ENCODE measurements at places on chromosomes 7 and 10.

DNA sequence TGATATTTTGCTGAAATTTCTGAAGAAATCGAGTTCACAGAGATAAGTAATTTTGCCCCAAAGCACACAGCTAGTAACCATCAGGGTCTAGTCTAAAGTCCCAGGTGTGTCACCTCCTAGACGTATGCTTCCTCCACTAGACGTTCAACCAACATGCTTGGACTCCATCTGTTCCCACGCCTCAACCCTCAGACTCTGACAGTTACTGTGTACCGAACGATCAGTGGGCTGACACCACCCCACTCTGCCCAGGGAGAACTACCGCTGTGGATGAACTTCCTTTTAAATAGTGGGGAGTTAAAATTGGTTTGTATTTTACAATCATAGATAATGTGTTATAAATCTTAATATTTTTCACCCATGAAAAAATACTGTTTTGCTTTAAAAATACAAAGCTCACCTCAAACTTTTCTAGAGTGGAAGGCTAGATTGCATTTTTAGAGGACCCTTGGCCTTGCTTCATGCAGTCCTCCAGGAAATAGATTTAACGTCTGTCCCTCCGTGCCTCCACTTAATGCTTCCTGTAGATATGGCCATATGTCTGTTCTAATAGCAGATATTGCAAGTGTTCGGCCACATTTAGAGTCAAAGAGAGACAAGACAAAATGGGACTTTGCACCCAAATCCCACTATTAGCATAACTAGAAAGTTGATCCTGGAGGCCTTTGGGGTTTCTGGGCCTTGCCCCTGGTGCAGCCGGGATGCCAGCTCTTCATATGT lies 91.4 kb upstream of the ZPBP start:
- ATAC-seq: no peak

DNA sequence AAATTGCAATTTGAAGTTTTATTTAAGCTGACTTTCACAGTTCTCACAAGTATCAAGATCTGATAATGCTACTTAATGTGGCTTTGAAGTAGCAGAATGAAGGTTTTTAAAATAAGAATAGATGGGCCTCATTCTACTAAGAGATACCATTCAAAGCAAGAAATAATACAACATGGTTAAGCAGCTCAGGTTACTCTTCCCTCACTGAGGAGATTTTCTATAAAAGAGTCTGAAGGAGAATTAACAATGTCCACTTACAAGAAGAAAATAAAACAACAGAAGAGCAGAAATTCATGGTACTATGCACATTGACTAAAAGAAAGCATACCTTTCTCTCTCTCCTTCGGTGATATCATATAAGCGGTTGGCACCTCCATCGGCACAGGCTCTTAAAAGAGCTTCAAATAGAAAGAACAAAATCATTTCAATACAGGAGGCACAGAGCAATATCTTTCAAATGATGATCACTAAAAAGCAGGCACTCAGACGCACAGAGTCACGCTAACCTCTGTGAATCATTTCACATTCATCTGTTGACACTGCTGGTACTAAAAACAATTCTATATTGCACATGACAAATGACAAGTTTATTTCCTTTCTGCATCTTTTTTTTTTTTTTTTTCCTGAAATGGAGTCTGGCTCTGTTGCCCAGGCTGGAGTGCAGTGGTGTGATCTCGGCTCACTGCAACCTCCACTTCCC lies 153.1 kb downstream of the TPK1 start:
- ATAC-seq: no peak

DNA sequence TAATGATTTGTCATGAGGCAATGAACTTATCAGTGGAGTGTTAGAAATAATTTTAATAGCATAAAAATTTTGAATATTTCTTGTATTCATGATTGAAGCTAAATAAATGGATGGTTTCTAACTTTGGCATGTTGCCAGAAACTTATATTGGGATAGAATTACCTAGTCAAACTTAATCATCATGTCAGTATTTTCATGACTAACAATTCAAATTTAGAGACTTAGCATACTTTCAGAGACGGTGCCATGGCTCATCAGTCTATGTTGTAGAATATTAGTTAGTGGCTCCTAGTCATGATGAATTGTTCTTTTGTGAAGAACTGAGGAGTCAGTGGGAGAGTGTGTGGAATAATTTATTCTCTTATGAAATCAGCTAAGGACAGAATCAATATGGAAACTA lies 599.6 kb upstream of the POT1 start:
- ATAC-seq: no peak

GRCh38 chr10:14625192-14625631 lies 149.5 kb downstream of the FAM107B start:
- no peak for ATAC-seq

GRCh38 chr7:25839084-25839769 lies 312.8 kb upstream of the NFE2L3 start:
- ATAC-seq: no peak

DNA sequence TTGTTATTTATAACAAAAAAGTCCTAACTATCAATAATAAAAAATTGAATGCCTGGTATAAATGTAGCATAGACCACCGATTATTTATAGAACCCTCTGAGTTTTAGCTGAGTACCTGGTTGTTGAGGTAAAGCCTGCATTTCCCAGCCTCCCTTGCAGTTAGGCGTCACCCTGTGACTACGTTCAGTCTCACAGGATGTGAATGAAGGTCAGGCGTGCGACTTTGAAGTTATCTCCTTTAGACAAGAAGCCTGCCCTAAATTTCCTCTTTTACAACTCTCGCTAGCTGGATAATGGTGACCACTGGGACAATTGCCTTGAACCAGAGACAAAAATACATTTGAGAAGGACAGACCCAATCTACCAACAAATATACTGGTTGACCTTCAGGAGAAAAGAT lies 67.5 kb upstream of the TES start:
- peak; percentile 32 for ATAC-seq

DNA sequence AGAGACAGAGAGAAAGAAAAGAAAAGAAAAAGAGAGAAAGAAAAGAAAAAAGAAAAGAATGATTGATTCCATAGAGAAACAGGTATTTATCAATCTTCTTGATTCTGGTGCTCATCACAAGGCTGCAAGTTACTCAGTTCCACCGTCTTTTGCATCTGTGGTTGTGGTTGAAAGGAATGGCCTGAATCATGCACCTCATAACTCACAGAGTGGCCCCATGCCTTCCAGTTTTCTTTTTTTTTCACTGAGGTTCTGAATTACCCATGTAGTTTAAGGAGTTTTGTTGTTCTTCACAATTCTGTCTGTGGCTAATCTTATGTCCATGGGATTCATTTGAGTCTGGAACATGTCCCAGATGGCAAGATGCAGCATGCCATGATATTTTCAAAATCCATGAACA lies 156.0 kb downstream of the ZNF33B start:
- no peak for ATAC-seq

GRCh38 chr7:117659531-117660011 lies 179.7 kb downstream of the CFTR start:
- ATAC-seq: no peak

GRCh38 chr10:56135828-56136227 lies 225.2 kb downstream of the ZWINT start:
- no peak for ATAC-seq

DNA sequence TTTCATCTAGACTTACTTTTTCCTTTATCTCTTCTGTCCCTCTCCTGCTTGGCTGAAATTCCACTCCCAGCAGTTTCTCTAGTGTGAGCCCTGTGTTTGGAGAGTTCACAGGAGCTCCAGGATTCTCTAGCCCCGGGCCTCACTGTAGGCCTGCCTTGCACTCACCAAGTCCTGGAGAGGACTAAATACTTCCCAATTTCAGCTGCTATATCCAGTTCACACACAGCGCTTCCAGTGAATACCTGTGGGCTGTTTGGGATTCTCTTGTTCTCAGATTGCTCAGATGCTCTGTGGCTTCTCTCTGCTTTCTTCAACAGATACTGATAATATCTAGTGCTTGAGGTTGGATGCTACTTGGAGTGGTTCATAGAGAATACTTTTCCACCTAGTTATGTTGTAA lies 46.0 kb downstream of the MINPP1 start:
- no peak for ATAC-seq

DNA sequence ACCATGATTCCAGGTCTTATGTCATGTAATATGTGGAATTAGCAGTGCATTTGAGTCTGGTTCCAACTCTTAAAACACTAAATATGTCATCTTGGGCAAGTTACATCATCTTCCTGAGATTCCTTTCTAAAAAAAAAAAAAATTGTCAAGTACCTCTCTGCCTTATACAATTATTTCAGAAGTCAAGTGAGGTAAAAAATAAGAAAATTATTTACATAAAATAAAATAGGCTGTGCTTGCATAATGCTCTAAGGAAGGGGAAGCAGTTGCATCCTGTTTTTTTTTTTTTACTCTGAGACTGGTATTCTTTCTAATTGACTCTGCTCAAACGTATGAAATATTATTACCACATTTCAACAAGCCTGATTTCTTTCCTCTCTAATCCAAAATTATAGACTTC lies 55.1 kb upstream of the SEMA3A start:
- ATAC-seq: no peak

- no peak for ATAC-seq
These were observed 126.8 kb upstream of the FAM20C start for GRCh38 chr7:65554-65953.

GRCh38 chr10:60316029-60316428 lies 73.6 kb downstream of the ANK3 start:
- no peak for ATAC-seq

- no peak for ATAC-seq
These were observed 37.6 kb downstream of the OAT start for GRCh38 chr10:124381011-124381611.

DNA sequence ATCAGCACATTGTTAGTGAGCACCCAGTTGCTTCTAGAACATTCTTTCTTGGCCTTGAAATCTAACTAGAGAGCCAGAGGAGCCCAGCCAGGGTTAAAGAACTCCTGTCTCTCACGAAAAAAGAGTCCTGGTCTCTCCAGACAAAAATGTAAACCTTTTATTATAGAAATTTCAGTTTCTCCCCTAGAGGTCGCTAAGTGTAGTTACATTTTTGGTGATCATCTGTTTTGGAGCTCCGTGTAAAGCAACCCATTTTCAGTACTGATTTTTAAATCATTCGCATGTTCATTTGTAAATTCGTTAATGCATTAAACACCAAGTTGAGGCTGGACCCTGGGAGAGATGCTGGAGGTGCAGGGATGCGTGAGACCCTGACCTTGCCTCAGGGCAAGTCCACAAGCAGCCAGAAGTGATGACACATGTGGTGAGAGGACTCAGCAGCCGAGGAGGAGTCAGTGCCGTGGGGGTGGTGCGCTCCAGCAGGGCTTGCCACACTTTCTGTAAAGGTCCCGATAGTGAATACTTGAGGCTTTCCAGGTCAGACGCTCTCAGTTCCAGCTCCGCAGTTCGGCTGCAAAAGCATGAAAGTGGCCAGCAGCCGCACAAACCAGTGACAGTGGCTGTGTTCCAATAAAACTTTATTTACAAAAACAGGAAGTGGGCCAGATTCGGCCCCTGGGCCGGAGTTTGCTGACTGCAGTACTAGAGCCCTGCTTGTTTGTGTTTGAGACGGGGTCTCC lies 578.6 kb upstream of the FOXK1 start:
- no peak for ATAC-seq

GRCh38 chr7:37208528-37208927 lies 240.1 kb downstream of the ELMO1 start:
- ATAC-seq: peak; percentile 55

DNA sequence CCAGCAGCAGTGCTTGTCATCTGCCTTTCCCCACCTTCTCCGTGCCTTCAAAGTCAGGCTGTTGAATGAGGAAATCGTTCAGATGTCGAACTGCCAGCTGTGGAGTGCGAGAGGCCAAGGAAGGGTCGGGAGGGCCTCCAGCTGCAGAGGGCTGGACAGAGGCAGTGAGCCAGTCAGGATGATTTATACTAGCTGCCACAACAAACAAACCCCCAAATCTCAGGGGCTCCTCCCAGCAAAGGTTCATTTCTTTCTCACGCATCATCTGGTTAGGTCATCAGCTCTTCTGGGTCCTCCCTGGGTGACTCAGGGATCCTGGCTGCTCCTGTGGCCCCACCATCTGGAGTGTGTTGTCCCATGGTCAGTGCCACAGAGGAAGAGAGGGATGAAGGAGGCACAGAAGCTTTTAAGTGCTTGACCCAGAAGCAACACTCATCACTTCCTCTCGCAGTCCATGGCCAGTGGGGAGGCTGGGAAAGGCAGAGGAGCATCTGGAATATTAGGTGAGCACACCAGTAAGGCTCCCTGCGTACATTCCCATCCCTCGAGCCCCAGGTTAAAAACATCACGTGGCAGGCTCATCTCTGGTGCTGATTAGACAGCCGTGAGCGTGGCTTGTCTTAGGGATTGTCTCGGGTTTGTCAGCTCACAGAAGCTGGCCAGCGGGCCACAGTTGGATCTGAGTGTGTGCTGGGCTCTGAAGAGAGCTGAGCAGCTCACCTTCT lies 140.7 kb downstream of the RGS10 start:
- ATAC-seq: no peak

GRCh38 chr10:93495654-93496321 lies 624 bp upstream of the CEP55 start:
- ATAC-seq: peak; percentile 16

- no peak for ATAC-seq
These were observed 24.6 kb downstream of the RPP38 start for GRCh38 chr10:15121707-15122106.

DNA sequence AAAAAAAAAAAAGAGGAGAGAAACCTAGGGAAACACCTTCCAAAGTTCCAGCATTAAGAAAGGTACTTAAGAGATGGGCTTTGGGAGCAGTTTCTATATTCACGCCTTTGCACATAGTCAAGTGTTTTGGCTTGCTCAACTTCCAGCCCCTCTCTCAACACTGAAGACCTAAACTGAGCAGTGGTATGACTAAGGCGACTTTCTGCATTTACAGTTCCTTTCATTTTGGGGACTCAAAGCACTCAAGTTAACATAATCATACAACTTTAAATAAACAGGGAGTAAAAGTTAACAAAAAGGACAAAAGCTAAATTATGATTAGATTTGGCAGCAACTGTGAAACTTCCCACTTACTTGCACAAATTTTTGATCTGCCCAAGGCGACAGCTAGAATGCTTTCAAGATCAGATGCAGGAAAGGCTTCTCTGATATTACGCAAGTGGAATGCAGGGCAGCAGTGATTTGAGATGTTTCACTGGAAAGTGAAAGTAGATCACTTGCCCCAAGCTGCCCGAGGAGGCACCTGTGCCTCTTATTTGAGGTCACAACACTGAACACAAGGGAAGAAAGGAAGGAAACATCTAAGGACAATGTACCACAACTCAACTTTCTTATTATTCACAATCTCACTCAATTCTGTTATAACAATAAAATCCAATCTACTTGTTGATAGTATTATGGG lies 199.5 kb downstream of the SKAP2 start:
- ATAC-seq: no peak

GRCh38 chr7:42922017-42922753 lies 9.8 kb downstream of the PSMA2 start:
- ATAC-seq: no peak

DNA sequence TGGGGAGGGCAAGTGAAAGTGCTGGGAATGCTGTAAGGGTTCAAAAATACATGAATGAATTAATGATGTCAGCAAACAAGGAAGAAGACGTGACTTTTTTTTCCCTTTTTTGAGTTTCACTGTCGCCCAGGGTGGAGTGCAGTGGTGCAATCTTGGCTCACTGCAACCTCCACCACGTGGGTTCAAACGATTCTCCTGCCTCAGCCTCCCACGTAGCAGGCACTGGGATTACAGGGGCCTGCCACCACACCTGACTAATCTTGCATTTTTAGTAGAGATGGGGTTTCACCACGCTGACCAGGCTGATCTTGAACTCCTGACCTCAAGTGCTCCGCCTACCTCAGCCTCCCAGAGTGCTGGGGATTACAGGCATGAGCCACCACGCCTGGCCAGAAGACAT lies 30.0 kb downstream of the DENND10 start:
- no peak for ATAC-seq

All from activated CD4-positive, CD25-positive, alpha-beta regulatory T cell treated with anti-CD3 and anti-CD28 coated beads, Interleukin-2, amount 50 U/mL, for 24 hours (primary cell).